ENCODE measurements at places on chromosomes 4 and X.

GRCh38 chr4:94758700-94759399 is 1.1 kb downstream of the BMPR1B start:
- no peak for DNase-seq
- no peaks in the 10 kb centered on the region for H3K36me3 ChIP-seq
- peaks cover 5% of the 10 kb centered on the region for H3K4me1 ChIP-seq
- H3K4me3 ChIP-seq = peak overlapping the region; percentile 51
- H3K27me3 ChIP-seq = no peaks in the 10 kb centered on the region

- DNase-seq = no peak
- no peaks in the 10 kb centered on the region for H3K27me3 ChIP-seq
- no peaks in the 10 kb centered on the region for H3K4me1 ChIP-seq
- peak overlapping the region; percentile 24 for H3K27ac ChIP-seq
- no peaks in the 10 kb centered on the region for H3K36me3 ChIP-seq
- no peak overlapping the region for H3K4me3 ChIP-seq
Observed at GRCh38 chrX:11382930-11383329, 89.7 kb downstream of the AMELX start.

DNA sequence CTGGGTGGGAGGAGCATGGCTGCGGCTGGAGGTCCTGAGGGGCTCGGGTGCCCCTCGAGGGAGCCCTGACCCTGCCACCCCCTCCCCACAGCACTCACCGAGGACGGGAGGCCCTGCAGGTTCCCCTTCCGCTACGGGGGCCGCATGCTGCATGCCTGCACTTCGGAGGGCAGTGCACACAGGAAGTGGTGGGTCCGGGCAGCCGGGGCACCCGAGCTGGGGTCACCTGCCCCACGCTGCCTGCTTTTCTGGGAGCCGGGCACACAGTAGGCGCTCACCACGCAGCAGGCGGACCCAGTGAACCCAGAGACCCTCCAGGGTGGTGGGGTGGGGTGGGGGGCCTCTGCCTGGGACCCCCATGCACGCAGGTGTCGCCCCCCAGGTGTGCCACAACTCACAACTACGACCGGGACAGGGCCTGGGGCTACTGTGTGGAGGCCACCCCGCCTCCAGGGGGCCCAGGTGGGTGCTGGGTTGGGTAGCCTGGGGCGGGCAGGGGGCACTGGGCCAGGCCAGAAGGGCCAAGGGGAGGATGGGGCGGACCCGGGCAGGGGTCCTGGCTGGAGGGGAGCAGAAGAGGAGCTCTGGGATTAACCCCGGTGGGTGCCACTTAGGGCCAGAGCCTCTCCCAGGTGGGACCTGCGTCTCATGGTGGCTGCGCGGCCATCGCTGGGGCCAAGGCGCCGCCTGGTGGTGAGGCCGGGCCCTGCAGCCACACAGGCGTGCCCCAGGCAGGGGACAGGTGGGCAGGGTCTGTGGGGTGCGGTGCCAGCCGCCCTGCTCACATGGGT is 1.4 kb downstream of the HGFAC start:
- no peaks in the 10 kb centered on the region for H3K4me1 ChIP-seq
- no peak overlapping the region for H3K4me3 ChIP-seq
- H3K27me3 ChIP-seq = no peaks in the 10 kb centered on the region
- no peak overlapping the region for H3K27ac ChIP-seq
- H3K36me3 ChIP-seq = no peaks in the 10 kb centered on the region

GRCh38 chrX:41984628-41985027 is 61.3 kb upstream of the CASK start:
- no peak overlapping the region for H3K27ac ChIP-seq
- no peaks in the 10 kb centered on the region for H3K27me3 ChIP-seq
- H3K4me1 ChIP-seq = no peaks in the 10 kb centered on the region
- no peak overlapping the region for H3K4me3 ChIP-seq
- no peaks in the 10 kb centered on the region for H3K36me3 ChIP-seq
- DNase-seq = no peak

DNA sequence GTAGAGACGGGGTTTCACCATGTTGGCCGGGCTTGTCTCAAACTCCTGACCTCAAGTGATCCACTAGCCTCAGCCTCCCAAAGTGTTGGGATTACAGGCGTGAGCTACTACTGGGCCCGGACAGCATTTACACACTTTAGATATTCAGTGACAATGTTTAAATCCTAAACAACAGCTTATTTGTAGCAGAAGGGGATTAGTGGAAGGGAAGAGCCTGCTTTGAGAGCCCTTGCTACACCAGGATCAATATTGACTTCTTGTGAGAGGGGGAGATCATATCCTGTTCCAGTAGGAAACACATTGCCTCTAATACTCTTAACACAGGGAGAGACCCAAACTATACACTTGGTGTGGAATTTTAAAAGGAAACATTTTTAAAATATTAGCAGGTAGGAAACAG is 7.1 kb downstream of the MGST2 start:
- H3K27me3 ChIP-seq = no peaks in the 10 kb centered on the region
- no peaks in the 10 kb centered on the region for H3K36me3 ChIP-seq
- DNase-seq = no peak
- H3K4me1 ChIP-seq = peaks cover 50% of the 10 kb centered on the region

- H3K27me3 ChIP-seq = no peaks in the 10 kb centered on the region
- H3K36me3 ChIP-seq = peaks cover 24% of the 10 kb centered on the region
- peak overlapping the region; percentile 95 for H3K4me3 ChIP-seq
- DNase-seq = no peak
- H3K4me1 ChIP-seq = peaks cover 16% of the 10 kb centered on the region
Observed at GRCh38 chr4:67546004-67546356, 677 bp upstream of the CENPC start.

GRCh38 chr4:115325836-115326235 is 212.4 kb upstream of the NDST4 start:
- no peak overlapping the region for H3K4me3 ChIP-seq
- no peak for DNase-seq
- no peaks in the 10 kb centered on the region for H3K36me3 ChIP-seq
- H3K27ac ChIP-seq = no peak overlapping the region
- no peaks in the 10 kb centered on the region for H3K27me3 ChIP-seq

- H3K4me1 ChIP-seq = no peaks in the 10 kb centered on the region
- no peak overlapping the region for H3K4me3 ChIP-seq
- no peaks in the 10 kb centered on the region for H3K27me3 ChIP-seq
- no peak overlapping the region for H3K27ac ChIP-seq
Observed at GRCh38 chr4:44422912-44423311, 25.7 kb downstream of the KCTD8 start.

- no peaks in the 10 kb centered on the region for H3K4me1 ChIP-seq
- H3K27ac ChIP-seq = no peak overlapping the region
- no peak overlapping the region for H3K4me3 ChIP-seq
Observed at GRCh38 chr4:21420166-21420565, 528.4 kb downstream of the KCNIP4 start.

GRCh38 chr4:64784125-64784524 is 374.9 kb upstream of the TECRL start:
- H3K4me3 ChIP-seq = no peak overlapping the region
- no peaks in the 10 kb centered on the region for H3K36me3 ChIP-seq

- no peak overlapping the region for H3K27ac ChIP-seq
- H3K4me1 ChIP-seq = no peaks in the 10 kb centered on the region
- H3K27me3 ChIP-seq = no peaks in the 10 kb centered on the region
- H3K36me3 ChIP-seq = no peaks in the 10 kb centered on the region
- no peak overlapping the region for H3K4me3 ChIP-seq
Observed at GRCh38 chr4:74608151-74608949, 163.4 kb downstream of the AREG start.

- H3K27ac ChIP-seq = no peak overlapping the region
- no peak for DNase-seq
- H3K4me3 ChIP-seq = no peak overlapping the region
- H3K27me3 ChIP-seq = no peaks in the 10 kb centered on the region
- H3K4me1 ChIP-seq = peaks cover 18% of the 10 kb centered on the region
Observed at GRCh38 chrX:20221902-20222301, 44.8 kb downstream of the RPS6KA3 start.

Measured in heart left ventricle (tissue), 16 donors.